ENCODE measurements at places on chromosomes 2 and 18. TPM values are rescaled to one million over a fixed set of nuclear protein-coding genes. Genes with fewer than 3 reads are reported as not detected.

DNA sequence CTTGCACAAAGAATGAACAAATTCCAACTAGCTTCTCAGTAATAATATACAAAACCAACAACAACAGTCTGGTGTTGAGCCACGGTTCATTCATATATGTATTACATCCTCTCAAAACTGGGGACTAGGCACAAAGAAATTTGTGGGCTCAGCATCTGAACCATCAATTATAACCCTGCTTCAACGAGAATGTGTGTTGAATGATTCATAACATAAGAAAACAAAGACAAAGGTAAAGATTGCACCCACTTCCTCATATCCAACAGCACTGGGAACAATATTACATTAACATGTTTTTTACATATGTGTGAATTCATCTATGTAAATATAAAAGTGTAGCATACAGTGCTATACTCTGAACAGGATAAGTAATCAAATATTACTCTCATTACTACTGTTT, 144.8 kb downstream of the CDH2 start:
- no peaks in the 10 kb centered on the region for H3K4me1 ChIP-seq
- no peak for DNase-seq
- no peak overlapping the region for H3K4me3 ChIP-seq
- no peaks in the 10 kb centered on the region for H3K27me3 ChIP-seq

DNA sequence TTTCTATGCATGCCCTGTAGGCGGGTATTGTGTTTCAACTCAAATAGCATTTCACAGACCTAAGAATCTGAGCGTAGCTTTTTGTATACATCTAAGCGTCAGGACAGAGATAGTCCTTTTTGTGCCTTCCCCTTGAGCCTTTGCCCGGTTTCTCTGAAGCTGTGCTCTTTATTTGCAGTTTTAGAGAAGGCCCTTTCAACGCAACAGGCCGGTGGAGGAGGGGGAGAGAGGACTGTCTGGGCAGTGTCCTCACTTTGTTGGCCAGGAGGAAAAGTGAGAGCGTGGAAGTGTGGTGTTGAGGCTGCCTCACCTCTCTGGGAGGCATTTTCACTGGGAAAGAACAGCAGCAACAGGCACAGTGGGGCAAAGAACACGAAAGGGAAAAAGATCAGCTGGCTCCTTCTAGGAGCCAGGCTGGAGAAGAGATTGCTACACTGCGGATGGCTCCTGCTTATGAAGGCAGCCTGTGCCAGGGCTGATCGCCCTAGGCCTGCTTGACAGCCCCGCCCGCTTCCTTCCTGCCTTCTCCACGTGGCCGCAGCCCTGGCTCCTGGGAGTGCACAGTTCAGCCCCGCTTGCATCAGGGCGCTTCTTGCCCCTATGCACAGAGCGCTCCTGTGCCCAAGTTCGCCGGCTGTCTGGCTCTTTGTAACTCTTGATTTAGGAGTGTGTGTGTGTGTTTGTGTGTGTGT, 195.6 kb upstream of the POU3F3 start:
- H3K27ac ChIP-seq: no peak overlapping the region
- no peaks in the 10 kb centered on the region for H3K36me3 ChIP-seq
- DNase-seq: peak; percentile 70
- no peaks in the 10 kb centered on the region for H3K4me1 ChIP-seq
- H3K4me3 ChIP-seq: no peak overlapping the region
- no peaks in the 10 kb centered on the region for H3K27me3 ChIP-seq

- no peaks in the 10 kb centered on the region for H3K4me1 ChIP-seq
- H3K36me3 ChIP-seq: no peaks in the 10 kb centered on the region
- no peak for DNase-seq
Observed at GRCh38 chr2:56195563-56195962, 11.8 kb downstream of the CCDC85A start.

- no peak for DNase-seq
- H3K27ac ChIP-seq: no peak overlapping the region
- H3K27me3 ChIP-seq: no peaks in the 10 kb centered on the region
- H3K4me1 ChIP-seq: no peaks in the 10 kb centered on the region
- H3K4me3 ChIP-seq: no peak overlapping the region
Observed at GRCh38 chr2:37795938-37796337, 124.5 kb upstream of the CDC42EP3 start.

GRCh38 chr2:31476511-31477180, 62.1 kb upstream of the XDH start:
- no peak overlapping the region for H3K27ac ChIP-seq
- H3K4me1 ChIP-seq: no peaks in the 10 kb centered on the region
- no peak for DNase-seq
- H3K36me3 ChIP-seq: no peaks in the 10 kb centered on the region
- H3K27me3 ChIP-seq: no peaks in the 10 kb centered on the region
- H3K4me3 ChIP-seq: no peak overlapping the region

DNA sequence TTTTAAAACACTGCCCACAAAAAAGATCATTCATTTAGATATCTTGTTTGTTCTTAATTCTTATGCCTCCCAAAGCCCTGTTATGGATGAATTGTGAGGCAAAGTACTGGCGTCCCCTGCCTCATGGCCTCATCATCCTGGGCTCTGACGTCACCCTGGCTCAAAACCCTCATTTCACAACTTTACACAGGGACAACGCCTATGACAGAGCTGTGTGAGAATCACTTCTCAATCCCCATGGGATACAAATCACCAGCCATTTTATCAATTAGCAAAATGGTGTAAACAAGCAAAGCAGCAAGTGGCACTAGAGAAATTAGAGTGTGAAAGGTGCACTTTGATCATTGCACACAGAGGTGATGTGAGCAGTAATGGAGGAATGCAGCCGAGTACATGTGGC, 16.6 kb downstream of the FHOD3 start:
- no peaks in the 10 kb centered on the region for H3K4me1 ChIP-seq
- no peak overlapping the region for H3K4me3 ChIP-seq
- H3K36me3 ChIP-seq: no peaks in the 10 kb centered on the region
- DNase-seq: no peak
- no peak overlapping the region for H3K27ac ChIP-seq
- no peaks in the 10 kb centered on the region for H3K27me3 ChIP-seq

GRCh38 chr2:100954044-100954420, 48.1 kb upstream of the RPL31 start:
- H3K27ac ChIP-seq: no peak overlapping the region
- H3K36me3 ChIP-seq: no peaks in the 10 kb centered on the region
- H3K4me3 ChIP-seq: no peak overlapping the region
- no peaks in the 10 kb centered on the region for H3K27me3 ChIP-seq

GRCh38 chr2:54767921-54768320, 44.5 kb downstream of the EML6 start:
- no peaks in the 10 kb centered on the region for H3K27me3 ChIP-seq
- H3K36me3 ChIP-seq: no peaks in the 10 kb centered on the region
- DNase-seq: no peak
- H3K27ac ChIP-seq: no peak overlapping the region

GRCh38 chr2:145753966-145754365, 1234.0 kb upstream of the ZEB2 start:
- H3K36me3 ChIP-seq: no peaks in the 10 kb centered on the region
- DNase-seq: no peak
- no peak overlapping the region for H3K4me3 ChIP-seq
- H3K27ac ChIP-seq: no peak overlapping the region
- H3K27me3 ChIP-seq: no peaks in the 10 kb centered on the region

DNA sequence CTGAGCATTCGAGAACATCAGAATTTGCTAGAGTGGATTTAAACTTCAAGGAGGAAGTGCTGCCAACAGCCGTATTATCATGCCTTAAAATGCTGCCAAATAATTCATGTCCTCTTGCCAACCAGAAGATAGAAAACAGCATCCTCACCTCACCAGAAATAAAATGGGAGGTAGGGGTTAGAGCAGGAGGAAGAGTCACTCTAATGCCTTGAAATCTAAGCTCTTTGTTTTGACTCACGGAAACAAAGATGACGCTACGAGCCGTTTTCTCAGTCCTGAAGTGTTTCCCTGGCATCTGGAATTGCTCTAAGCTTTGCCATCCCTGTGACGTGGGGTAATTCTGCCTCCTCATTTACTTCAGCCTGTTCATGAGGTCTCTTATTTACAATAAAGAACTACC, 97.1 kb downstream of the PRPF40A start:
- H3K4me3 ChIP-seq: no peak overlapping the region
- no peaks in the 10 kb centered on the region for H3K4me1 ChIP-seq
- no peak overlapping the region for H3K27ac ChIP-seq
- no peak for DNase-seq

DNA sequence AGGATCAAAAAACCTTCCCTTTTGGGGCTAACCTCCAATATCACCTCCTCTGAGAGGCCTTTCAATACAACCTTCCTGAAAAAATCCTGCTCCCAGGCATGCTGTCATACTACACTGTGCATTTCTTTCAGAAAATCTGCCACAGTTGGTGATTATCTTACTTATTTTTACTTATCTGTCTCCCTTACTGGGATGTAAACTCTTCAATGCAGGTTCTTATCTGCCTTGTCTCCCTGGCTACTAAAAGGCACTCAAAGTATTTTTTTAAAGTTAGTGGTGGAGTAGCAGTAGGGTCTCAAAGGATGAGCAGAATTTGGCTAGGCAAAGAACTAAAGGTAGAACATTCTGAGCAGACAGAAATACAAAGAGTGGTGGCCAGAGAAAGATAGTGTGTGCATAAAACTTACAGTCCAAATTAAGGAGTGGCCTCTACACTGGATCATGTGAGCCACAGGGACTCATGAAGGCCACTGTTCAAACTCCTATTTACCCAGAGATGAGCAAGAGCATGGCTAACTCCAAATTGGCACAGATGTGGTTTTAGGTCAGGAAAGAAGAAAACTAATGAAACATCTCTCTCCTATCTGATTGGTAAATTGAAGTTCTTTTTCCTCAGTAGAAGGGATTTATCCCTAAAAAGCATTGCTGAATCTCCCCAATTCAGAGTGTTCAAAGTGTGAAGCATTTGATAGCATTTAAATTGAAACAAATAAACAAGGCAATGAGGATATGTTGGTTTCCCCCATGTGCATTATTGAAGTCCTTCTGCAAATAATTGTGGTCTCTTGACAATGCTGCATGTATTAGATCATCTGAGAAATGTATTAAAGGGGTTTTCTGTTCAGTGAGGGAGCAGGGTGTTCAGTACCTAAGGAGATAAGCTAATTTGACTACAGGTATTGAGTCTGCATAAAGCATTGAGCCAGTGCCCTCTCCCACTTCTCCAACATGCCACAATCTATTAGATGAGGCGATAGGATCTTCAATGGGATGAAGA, 285.5 kb downstream of the MREG start:
- H3K36me3 ChIP-seq: no peaks in the 10 kb centered on the region
- no peaks in the 10 kb centered on the region for H3K4me1 ChIP-seq
- H3K27me3 ChIP-seq: no peaks in the 10 kb centered on the region
- H3K4me3 ChIP-seq: no peak overlapping the region
- H3K27ac ChIP-seq: no peak overlapping the region
- no peak for DNase-seq

GRCh38 chr2:166375736-166376487, at the start of gene SCN9A:
TSS of gene SCN9A (minus strand) at chr2:166375944. CDS start at chr2:166311756, 64,188 bp downstream.
- H3K27ac ChIP-seq: no peak within 1 kb of the TSS
- H3K27me3 ChIP-seq: no peaks in the 10 kb centered on the region
- H3K36me3 ChIP-seq: no peaks in the 10 kb centered on the region
- peak within 1 kb of the TSS; percentile 76 for H3K4me3 ChIP-seq

DNA sequence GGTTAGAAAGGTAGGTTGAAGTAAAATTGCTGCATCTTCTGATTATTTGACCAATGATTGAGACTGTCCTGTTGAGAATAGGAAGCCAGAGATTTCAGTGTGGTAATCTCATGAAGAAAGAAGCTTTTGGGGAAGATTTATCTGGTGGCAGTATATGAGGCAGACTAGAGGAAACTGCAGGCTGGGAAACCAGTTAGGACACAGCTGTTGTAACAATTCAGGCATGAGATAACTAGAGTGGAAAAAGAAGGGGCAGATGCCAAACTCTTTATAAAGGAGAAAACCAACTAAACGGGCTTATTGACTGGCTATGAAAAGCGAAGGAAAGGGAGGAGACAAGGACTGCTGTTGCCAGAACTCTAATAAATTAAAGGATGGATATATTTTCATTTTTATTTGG, 155.6 kb downstream of the TTC27 start:
- H3K27me3 ChIP-seq: no peaks in the 10 kb centered on the region
- no peaks in the 10 kb centered on the region for H3K36me3 ChIP-seq
- H3K27ac ChIP-seq: no peak overlapping the region
- no peaks in the 10 kb centered on the region for H3K4me1 ChIP-seq
- DNase-seq: no peak

- H3K4me3 ChIP-seq: no peak overlapping the region
- H3K27ac ChIP-seq: no peak overlapping the region
- no peak for DNase-seq
- no peaks in the 10 kb centered on the region for H3K4me1 ChIP-seq
- no peaks in the 10 kb centered on the region for H3K36me3 ChIP-seq
- H3K27me3 ChIP-seq: no peaks in the 10 kb centered on the region
Observed at GRCh38 chr18:75506913-75507312, 79.4 kb upstream of the SMIM21 start.

DNA sequence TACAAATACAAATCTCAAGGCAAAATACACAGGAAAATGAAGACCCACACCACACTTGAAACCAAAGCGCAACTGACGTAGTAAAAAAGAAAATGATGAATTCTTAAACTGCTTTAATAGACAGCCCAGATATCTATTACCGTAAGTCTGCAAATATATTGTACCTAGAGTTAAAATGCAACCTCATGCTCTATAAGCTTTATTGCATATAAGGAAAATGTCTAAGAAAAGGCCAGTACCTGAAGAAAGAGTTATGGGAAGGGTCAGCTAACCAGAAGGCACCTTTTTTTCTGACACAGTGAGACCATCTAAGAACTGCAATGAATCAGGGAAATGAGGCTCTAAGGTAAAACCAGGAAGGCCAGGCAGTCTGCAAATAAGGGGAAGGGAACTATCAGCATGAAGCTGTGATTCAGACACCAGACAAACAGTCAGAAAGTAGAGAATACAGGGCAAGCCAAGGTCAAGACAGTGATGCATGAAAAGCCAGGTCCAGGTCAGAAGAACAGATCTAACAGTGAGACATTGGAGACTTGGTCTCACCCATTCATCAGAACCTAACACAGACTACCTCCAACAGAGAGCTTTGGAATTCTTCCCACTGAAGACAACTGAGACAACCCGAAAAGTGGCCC, 46.9 kb downstream of the PDE11A start:
- no peaks in the 10 kb centered on the region for H3K27me3 ChIP-seq
- H3K36me3 ChIP-seq: no peaks in the 10 kb centered on the region
- H3K27ac ChIP-seq: no peak overlapping the region
- DNase-seq: no peak

GRCh38 chr18:51253476-51253875, 56.0 kb upstream of the MEX3C start:
- H3K4me1 ChIP-seq: no peaks in the 10 kb centered on the region
- DNase-seq: no peak
- no peaks in the 10 kb centered on the region for H3K27me3 ChIP-seq
- no peak overlapping the region for H3K4me3 ChIP-seq
- no peaks in the 10 kb centered on the region for H3K36me3 ChIP-seq

- no peaks in the 10 kb centered on the region for H3K36me3 ChIP-seq
- no peak for DNase-seq
- H3K27ac ChIP-seq: no peak overlapping the region
- H3K4me3 ChIP-seq: no peak overlapping the region
- H3K27me3 ChIP-seq: no peaks in the 10 kb centered on the region
- H3K4me1 ChIP-seq: no peaks in the 10 kb centered on the region
Observed at GRCh38 chr2:231244382-231245248, 46.2 kb downstream of the ARMC9 start.

The SP5 gene
- total RNA-seq: 1.4 TPM

The LRP1B gene
- total RNA-seq: 0.09 TPM

The SLC23A3 gene
- 0.62 TPM for total RNA-seq

The C2orf80 gene
- not detected for total RNA-seq

Measured in right lobe of liver (tissue), 6 donors.